ENCODE measurements at places on chromosomes 4 and X.

- DNase-seq = no peak
These were observed 210.7 kb downstream of the PPP3CA start for GRCh38 chr4:101136373-101137370.

DNA sequence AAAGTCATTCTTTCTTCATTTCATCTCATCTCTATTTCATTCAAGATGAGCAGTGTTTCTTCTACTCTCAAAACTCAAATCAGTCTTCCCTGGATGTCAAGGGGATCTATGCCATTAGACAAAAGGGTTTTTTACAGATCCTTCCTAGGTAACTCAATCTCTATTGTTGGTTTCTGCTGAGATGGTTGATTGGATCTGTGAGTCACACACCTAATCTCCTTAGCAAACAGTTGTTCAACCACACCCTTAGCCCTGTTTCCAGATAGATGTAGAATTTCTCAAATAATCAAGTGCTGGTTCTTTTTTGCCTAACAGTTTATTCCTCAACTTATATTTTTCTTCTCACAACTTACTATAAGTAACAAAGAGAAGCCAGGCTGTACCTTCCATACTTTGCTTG, 200.5 kb downstream of the KDR start:
- DNase-seq = no peak

- DNase-seq = no peak
These were observed 261.5 kb upstream of the IGFBP7 start for GRCh38 chr4:57371671-57372070.

- DNase-seq = no peak
These were observed 14.5 kb upstream of the MED14 start for GRCh38 chrX:40749681-40750494.

- peak; percentile 6 for DNase-seq
These were observed 27.8 kb downstream of the BANK1 start for GRCh38 chr4:101818362-101818761.

GRCh38 chrX:78168065-78168464, 28.6 kb upstream of the TAF9B start:
- DNase-seq = no peak

DNA sequence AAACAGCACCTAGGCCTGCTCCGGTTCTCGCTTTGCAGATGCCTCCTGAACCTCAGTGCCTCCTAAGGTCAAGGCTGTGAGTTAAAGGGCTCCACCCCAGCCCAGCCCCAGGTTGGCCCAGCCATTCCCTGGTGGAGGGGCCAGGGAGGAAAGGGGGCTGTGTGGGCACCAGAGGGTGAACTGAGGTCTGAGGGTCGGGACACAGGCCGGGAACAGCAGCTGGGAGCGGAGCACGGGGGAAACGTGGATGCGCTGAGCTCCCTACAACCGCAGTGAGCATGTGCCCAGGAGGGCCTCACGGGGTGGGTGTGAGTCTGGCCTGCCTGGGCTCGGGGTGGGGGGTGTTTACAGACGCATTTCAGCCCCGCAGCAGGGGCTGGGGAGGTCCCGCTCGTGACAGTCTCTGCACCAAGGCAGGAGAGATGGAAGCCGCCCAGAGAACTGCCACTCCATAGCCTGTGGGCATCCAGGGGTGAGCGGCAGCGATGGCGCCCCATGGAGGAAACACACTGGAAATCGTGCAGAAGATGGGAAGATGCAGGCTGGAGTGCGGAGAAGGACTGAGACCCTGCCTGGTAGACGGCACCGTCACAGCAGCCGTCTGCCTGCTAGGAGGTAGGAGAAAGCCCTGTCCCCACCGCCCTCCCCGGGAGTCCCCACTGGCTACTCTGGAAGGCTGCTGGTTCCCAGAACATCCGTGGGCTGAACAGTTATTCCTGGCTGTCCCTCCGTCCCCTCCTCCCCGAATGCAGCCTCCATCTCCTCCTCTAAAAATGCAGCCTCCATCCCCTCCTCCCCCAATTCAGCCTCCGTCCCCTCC, 9.9 kb upstream of the SLC25A6 start:
- no peak for DNase-seq

DNA sequence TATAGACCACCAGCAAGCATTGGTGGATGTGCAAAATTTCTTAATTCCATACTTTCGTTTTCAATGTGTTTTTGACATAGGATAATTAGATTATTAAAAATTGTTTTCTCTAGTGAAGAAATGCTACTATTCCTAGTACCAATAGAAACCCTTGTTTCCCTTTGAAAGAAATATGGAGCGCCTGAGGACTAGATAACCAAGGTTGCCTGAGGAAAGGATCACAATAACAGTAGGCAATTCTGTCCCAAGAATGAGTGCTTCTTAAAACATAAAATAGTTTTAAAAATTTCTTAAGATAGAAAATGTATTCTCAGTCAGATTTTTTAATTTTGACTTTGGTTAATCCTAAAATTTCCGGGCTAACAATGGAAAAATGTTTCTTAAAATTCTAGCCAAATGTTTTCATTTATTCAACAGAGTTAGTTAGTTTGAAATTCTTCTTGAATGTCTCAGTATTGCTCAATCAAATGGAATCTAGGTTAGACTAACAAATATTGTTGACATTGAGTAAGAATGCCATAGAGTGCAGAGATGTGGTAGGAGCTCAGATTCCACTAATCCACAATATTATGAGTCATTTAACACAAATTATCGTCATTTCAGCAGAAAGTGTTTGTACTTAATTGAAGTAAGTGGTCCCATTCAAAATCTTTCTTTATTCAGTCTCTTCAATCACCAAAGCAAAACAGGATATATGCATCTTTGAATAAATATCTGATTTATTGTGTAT, 666.0 kb downstream of the GRID2 start:
- peak; percentile 94 for DNase-seq

GRCh38 chrX:141201962-141202361, 25.0 kb upstream of the LDOC1 start:
- DNase-seq = no peak

DNA sequence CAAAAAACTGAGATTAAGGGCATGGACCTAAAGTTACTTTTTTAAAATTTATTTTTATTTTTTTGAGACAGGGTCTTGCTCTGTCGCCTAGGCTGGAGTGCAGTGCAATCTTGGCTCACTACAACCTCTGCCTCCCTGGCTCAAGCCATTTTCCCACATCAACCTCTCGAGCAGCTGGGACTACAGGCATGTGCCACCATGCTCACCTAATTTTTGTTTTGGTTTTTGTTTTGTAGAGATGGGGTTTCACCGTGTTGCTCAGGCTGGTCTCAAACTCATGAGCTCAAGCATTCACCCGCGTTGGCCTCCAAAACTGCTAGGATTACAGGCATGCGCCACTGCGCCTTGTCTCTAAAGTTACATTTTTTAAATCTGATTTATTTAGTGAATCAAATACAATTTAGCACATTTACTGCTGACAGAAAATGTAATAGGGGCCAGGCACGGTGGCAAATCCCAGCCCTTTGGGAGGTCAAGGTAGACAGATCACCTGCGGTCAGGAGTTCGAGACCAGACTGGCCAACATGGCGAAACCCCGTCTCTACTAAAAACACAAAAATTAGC, 38.3 kb downstream of the GUCY1A1 start:
- no peak for DNase-seq

DNA sequence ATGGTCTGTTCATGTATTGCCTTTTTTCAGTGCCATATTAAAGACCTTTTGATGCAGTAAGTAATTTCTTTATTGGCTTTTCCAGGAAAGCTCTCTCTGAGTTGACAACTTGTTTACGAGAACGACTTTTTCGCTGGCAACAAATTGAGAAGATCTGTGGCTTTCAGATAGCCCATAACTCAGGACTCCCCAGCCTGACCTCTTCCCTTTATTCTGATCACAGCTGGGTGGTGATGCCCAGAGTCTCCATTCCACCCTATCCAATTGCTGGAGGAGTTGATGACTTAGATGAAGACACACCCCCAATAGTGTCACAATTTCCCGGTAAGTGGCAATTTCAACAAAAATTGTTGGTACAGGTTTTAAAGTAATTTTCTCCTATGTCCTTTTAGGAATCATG, 148.0 kb downstream of the STIM2 start:
- DNase-seq = no peak

- DNase-seq = no peak
These were observed 60.9 kb upstream of the IBSP start for GRCh38 chr4:87738483-87738882.

- peak; percentile 12 for DNase-seq
These were observed 254.4 kb downstream of the NPFFR2 start for GRCh38 chr4:72286185-72286584.

- DNase-seq = peak; percentile 33
These were observed 31.6 kb downstream of the RNF4 start for GRCh38 chr4:2500547-2500946.

DNA sequence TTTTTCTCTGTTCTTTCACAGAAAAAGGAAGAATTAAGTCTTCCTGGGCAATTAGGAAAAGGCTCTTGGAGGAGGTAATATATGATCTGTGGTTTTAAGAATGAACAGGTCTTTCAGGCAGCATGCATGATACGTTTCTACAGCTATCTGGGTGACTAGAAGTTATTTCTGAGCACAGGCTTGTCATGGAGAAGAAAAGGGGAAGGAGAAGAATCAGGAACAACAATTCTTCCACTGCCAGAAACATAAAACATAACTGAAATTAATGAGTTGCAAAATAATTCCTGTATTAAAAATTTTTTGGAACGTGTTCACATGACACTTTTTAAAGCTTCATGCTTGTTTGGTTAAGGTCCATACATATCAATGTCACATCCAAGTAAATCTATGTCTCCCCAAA, 17.7 kb upstream of the STIM2 start:
- no peak for DNase-seq

GRCh38 chr4:183571350-183571941, 66.6 kb downstream of the ING2 start:
- peak; percentile 52 for DNase-seq

DNA sequence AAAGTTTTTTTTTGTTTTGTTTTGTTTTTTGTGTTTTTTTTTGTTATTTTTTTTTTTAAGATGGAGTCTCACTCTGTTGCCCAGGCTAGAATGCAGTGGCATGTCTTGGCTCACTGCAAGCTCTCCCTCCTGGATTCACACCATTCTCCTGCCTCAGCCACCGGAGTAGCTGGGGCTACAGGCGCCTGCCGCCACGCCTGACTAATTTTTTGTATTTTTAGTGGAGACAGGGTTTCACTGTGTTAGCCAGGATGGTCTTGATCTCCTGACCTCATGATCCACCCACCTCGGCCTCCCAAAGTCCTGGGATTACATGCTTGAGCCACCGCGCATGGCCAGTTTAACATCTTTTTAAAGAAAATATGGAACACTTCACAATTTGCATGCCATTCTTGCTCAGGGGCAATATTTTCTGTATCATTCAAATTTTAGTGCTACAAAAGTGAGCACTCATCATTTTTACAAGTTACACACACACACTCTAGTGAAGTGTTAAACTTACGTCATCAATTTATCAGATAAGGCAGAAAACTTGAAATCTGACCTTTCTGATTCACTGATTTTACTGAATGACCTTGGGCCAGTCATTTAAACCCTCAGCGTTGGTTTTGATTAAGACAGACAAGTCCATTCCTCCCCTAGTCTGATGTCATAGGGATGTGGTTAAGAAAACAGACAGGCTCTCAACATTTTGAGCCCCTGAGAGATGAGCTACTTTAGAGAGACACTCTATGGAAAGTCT, 61.2 kb downstream of the TRIM2 start:
- no peak for DNase-seq

DNA sequence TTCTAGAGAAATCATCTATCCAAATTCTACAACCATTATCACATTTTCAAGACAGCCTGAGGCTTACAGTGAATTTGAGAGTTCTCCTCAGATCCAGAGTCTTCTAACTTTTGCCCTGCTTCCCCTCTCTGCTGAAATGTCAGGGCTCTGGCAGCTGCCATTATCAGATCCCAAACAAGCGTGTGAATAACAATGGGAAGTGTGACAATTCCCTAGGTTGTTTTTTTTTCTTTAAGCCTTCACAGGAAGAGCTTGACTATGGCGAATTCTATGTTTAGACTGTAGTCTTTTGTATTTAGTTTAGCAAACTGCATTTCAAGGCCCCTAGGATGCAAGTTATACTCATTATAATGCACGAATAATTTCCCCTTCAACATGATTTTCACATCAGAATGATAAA, 61.3 kb upstream of the KDR start:
- DNase-seq = no peak

- no peak for DNase-seq
These were observed 1.7 kb upstream of the PCDH10 start for GRCh38 chr4:133147286-133147821.

DNA sequence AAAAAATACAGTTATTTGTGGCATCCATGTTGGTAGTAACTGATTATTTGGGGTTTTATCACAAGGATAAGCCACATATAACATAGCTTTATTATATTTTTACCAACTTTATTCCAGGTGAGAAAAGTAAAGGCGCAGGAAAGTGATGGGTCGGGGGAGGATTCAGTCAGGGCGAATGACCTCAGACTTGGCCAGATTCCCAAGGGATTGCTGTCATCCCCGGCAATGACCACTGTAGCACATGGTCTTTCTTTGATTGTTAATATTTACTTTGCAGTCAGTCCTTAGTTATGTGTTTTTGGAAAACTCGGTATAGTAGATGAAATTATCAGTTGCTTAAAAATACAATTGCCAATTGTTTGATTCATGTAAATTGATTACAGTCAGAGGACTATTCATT, 17.6 kb downstream of the GRIA3 start:
- DNase-seq = no peak

DNA sequence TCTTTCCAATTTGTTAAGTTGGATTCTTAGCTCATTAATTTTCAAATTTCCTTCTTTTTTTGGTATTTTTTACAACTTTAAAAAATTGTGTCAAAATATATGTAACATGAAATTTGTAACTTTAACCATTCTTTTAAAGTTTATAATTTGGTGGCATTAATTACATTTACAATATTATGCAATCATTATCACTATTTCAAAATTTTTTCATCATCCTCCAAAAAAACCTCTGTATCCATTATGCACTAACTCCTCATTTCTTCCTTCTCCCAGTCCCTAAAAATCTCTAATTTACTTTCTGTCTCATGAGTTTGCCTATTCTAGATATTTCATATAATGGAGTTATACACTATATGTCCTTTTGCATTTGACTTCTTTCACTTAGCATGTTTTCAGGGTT, 4.7 kb upstream of the FAM47E start:
- no peak for DNase-seq

DNA sequence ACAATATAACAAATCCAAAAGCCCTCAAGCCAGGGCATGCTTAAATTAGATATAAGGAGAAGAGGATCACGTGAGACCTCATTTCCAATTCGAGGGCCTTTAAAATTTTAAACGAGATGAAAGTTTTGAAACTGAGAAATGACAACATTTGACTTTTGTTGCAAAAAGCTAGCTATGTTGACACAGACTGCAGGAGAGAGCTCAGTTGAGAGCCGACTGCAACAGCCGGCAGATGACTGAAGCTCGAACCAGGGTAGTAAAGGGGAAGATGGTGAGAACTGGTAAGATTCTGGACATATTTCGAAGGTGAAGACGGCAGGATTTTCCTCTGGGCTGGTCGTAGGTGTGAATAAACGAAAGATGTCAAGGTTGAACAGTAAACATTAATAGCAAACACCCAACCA, 773 bp downstream of the PRMT9 start:
- DNase-seq = peak; percentile 32

- DNase-seq = no peak
These were observed 16.9 kb downstream of the OTUD5 start for GRCh38 chrX:48940404-48940955.
